ENCODE measurements at places on chromosomes 2 and 18.

DNA sequence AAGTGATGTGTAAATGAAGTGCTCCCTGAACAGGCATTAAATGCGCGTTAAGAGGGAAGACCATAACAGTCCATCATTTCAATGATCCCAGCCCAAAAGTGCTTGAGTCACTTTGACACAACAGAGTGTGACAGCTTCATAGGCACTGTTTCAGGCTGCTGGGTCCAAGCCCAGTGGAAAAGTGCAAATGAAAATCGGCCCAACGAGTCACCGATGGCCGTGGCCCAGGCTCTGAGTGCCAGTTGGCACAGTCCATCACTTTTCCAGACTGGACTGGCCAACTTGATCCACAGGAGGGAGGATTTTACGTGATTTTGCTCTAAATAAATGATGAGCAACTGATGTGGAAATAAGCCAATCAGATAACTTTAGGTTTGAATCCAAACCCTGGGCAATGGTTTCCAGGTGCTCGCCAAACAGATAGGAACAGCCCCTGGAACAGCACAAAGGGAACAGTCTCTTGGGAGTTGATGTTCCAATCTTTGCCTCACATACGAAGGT, 114.0 kb downstream of the SP3 start:
- DNase-seq: no peak

GRCh38 chr2:60521626-60522025, 31.8 kb downstream of the BCL11A start:
- no peak for DNase-seq

DNA sequence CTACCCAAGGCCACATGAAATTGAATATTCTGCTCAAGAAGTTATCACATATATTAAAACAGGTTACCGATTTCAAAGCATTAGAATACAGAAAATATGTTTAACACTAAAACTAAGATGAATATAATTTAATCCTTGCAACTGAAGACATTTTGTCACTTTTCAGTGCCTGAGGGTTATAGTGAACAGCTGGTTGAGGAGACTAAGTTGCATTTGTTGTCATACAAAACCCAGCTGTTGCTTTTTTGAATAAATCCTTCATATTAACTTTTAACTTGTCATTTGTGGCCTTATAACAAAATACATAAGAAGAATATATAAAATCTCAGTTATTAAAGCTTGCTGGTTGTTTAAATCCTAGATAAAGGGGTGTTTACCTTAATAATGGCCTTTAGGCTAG, 37.5 kb downstream of the RBKS start:
- no peak for DNase-seq

- peak; percentile 28 for DNase-seq
Observed at GRCh38 chr2:113273027-113273551, 5.6 kb downstream of the PAX8 start.

- DNase-seq: no peak
Observed at GRCh38 chr18:65227970-65228369, 522.8 kb upstream of the CDH7 start.

DNA sequence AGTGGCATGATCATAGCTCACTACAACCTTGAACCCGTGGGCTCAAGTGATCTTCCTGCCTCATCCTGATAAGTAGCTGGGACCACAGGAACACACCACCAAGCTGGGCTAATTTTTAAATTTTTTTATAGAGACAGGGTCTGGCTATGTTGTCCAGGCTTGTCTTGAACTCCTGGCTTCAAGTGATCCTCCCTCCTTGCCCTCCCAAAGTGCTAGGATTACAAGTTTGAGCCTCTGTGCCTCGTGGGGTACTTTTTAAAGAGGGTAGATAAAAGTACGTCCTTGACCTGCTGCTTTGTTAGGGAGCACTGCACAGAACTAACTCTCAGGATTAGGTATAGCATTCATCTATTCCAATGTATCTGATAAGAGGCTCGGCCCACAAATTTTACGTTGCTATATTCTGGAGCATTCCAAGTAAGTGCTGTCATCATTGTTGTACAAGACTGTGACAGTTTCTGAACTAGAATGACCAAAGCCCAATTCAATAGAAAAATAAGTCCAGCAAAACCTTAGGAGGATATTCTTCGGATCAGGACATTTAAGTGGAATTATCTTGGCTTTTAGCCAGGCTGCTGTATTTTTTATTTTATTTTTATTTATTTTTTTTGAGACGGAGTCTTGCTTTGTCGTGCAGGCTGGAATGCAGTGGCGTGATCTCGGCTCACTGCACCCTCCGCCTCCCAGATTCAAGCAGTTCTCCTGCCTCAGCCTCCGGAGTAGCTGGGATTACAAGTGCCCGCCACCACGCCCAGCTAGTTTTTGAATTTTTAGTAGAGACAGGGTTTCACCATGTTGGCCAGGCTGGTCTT, 4.1 kb downstream of the MTCL1 start:
- DNase-seq: no peak

DNA sequence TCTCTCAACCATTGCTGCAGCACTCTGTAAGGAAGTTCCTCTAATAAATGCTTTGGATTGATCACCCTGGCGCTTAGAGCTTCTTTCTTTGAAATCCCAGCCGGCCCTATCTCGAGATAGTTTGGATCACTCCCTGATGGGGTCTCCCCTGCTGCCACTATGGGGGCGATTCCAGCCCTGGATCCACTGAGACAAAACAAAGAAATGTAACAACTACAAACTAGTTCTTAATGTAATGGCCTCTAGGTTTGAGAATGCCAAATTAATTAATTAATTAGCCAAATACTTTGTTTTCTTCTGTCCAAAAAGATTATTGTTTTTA, 15.2 kb downstream of the SRSF7 start:
- no peak for DNase-seq

GRCh38 chr2:164046040-164046439, 310.2 kb upstream of the FIGN start:
- DNase-seq: no peak

DNA sequence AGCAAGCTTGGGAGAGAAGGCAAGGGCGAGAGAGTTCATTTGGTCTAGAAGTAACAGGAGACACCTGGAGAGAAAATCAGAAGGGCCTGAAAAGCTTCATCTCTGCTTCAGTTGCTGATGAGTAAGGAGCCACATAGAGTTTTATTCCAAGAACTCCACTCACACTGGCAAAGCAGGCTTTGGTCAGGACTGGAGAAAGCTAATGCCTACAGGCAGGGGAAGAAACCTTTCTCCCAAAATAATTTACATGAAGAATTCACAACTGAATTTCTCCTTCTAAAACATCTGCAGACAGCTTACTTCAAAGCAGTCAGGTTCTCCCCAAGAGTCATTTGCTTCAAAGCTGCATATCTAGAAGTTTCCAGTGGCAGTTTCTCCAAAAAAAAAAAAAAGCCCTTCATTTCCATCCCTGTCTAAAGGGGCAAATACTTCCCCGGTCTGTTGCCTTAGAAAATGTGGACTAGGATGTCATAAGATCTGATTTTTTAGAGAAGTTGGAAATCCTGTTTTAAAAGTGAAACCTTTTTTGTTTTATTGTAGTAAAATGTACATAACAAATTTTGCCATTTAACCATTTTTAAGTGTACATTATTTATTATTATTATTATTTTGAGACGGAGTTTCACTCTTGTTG, 46.3 kb downstream of the TMEM247 start:
- DNase-seq: no peak

DNA sequence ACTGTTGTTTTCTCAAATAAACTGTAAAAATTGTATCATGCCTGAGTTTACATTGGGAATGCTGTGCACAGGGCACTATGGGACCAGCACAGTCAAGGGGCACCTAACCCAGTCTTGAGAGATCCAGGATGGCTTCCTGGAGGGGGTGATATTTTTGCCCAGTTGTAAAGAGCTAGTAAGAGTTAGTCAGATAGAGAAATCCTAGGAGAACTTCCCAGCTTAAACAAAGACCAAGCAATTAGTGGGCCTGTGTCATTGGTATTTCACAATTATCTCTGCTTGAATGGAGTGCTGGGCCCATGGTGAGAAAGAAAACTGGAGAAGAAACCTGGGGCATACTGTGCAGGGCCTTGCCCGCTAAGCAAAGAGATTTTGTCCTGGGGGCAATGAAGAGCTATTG, 12.2 kb downstream of the XDH start:
- no peak for DNase-seq

DNA sequence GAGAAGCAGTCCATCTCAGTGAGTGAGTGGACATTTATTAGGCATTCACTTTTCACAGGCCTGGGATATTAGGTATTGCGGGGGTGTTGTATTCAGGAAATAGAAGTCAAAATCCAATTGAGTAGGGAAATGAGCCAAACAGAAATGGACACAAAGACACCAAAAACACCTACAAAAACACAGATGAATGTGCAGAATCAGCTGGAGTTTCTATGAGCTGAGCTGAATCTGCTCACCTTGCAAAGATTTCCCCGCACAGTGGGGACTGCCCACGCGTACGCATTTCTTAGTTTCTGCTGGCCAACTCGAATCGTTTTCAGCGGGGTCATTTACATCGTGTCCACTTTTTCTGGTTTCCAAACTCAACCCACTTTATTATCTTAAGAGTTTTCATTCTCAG, 160.0 kb downstream of the BCL2 start:
- peak; percentile 56 for DNase-seq

- no peak for DNase-seq
Observed at GRCh38 chr18:21483051-21483450, 117.5 kb downstream of the ESCO1 start.

GRCh38 chr2:118806797-118807667, 40.4 kb downstream of the EN1 start:
- no peak for DNase-seq

- no peak for DNase-seq
Observed at GRCh38 chr2:156540706-156541105, 104.5 kb downstream of the GPD2 start.

DNA sequence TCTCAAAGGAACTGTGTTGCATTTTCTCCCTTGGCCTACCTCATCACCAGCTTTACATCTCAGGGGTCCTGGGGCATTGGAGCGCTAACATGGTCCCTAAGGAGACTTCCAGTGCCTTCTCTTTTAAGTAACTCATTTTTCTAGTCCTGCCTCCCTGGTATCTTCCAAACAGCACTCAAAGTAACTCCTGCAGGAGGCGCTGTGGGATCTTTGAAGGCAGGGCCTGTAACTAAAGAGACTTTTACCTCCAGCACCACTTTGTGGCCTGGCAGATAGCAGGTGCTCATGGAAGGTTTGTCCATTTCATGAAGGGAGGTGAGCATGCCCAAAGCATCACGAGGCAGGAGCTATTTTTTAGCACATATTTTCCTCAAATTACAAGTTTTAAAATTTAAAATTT, 411.0 kb upstream of the GYPC start:
- DNase-seq: peak; percentile 29

- no peak for DNase-seq
Observed at GRCh38 chr2:149167941-149168340, 129.4 kb downstream of the LYPD6B start.

DNA sequence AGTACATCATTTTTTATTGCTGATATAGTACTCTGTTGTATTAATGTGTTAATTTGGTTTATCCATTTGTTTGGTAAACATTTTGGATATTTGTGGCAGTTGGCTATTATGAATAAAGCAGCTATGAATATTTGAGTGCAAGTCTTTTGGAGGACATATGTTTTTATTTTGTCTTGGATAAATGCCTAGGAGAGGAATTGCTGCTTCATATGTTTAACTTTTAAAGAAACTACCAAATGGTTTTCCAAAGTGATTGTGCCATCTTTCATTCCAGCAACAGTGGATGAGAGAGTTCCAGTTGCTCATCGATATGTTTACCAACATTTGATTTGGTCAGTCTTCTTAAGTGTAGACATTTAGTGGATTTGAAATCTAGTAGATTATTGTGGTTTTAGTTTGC, 51.8 kb downstream of the MERTK start:
- DNase-seq: no peak

DNA sequence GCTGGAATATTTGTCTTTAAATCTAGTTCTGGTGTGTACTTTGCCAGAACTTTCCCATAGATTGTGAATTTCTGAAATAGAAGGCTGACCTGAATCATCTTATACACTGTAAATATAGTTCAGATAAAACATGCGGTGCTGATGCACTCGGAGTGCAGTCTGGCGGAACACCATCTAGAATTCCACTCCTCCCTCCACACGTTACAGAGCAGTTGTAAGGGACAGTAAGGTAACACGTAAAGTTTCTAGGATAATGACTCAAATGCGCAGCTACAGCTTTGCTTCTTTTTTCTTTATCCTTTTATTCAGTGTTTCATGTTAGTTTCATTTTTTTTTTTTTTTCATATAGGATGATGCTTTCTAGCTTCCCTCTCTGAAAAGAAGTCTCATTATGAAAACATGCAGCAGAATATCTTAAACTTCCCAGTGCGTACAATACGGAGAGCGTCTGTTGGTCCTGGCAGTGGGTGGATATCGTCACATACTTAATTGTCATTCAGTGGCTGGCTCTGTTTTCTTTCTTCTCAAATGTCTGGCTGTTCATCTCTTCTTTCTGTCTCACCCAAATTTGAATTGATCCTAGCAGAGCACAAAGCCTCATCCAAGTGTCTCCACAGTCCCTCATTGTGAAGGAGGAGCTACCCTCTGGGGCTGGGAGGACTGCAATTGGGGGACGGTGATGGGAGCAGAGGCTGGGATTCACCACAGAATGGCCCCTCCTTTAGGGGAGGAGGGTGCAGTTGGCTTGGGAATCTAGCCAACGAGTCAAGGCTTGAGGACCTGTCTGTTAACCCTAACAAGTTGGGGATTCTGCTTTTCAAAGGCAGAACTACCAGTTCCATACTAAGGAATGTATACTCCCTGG, 138.8 kb downstream of the MYT1L start:
- DNase-seq: no peak

DNA sequence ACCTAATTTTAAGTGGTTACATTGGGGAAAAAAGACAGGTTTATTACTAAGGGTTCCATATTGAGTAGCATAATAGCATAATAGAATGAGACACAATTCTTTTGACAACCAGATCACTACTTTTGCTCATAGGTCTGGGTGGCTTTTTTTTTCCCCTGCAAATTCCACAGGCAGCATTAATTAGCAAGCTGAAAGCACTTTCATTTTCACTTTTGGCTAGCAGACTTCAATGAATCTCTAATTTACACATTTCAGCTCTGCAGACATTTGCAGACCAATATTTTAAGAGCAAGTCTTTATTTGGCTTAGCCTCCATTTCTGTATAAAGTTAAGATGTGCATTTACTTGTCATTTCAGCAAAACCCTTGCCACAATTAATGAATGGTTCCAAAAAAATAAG, 185.5 kb downstream of the NOL4 start:
- DNase-seq: no peak

DNA sequence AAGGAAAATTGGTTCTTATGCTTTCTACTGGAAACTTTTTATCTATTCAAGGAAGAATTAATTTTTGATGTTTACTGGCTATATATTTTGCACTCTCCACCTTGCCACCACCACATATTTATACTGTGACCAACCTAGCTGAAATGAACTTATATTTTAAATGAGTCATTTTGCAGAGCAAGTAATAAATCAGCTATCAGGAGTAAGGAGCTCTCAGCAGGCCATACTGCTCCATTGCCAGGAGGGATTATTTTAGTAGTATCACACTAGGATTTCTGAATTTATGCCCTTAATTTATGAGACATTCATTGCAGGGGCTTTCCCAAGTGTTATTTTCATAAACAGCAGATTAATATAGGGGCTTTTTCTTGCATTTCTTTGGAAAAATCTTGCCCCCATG, 125.8 kb upstream of the CYP1B1 start:
- DNase-seq: no peak

GRCh38 chr2:529424-529823, 147.8 kb downstream of the TMEM18 start:
- DNase-seq: no peak

Data from activated CD4-positive, alpha-beta T cell treated with anti-CD3 and anti-CD28 coated beads, Interleukin-2, Interleukin-6, amounts not matched to agents 100 ng/mL and 50 ng/mL, durations not matched to agents 16 hours and 8 hours (primary cell).